Inflammatory macrophage treated with lipopolysaccharide for 1 hour (primary cell): ENCODE measurements at places on chromosomes 7 and 10.

DNA sequence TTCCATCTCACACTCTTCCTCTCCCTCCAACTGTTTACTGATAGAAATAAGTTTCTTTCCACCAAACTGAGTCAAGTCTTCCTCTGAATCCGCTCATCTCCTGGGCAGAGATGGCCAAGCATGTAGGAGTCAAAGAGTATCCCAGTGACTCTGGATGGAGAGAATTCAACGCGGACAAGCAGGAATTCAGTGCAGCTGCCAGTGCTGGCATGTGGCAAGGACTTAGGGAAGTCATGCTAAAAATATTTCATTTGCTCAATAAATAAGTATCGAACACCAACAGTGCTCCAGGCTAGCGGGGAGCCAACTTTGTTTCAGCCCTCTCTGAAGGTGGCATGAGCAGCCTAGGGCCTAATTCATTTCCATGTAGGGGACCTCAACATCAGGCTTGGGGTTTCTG lies 351.6 kb upstream of the ZMIZ1 start:
- DNase-seq = no peak

GRCh38 chr7:74287303-74288033 lies 1.7 kb upstream of the CLIP2 start:
- no peak for DNase-seq

GRCh38 chr7:65342723-65343629 lies 30.7 kb upstream of the ZNF92 start:
- no peak for DNase-seq

GRCh38 chr7:44060948-44061644 lies 4.3 kb downstream of the PGAM2 start:
- no peak for DNase-seq

GRCh38 chr10:62047228-62047892 lies 145.9 kb downstream of the ARID5B start:
- DNase-seq = no peak

DNA sequence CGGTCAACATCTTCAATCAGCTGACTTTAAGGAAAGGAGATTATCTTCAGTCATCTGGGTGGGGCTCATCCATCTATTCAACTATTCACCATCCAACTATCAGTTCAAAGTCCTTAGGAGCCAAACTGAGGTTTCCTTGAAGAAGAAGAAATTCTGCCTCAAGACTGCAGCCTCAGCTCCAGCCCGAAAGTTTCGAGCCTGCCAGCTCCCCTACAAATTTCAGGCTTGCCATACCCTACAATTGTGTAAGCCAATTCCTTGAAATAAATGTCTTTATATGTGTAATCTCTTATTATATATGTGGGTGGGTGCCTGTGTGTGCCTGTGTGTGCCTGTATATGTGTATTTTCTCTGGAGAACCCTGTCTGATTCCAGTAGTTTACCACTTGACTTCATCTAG lies 447.8 kb downstream of the INHBA start:
- no peak for DNase-seq

DNA sequence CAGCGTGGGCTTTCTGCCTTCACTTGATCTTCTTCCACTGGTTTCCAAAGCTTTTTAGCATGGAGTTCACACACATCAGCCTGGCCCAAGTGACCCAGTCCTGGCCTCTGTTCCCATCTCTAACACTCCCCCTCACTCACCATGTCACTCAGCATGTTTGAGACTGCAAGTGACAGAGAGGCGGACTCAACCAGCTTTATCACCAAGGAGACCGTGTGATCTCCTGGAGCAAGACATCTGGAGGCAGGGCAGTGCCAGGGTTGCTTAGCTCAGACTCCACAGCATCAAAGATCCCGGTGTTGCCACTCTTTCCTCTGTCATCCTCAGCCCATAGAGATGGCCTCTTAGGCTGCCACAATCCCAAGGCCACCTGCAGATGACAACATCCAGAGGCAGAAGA lies 39.4 kb downstream of the FAM241B start:
- no peak for DNase-seq

- no peak for DNase-seq
Observed at GRCh38 chr7:128393526-128394330, 16.1 kb downstream of the IMPDH1 start.
